ENCODE measurements at places on chromosomes 5 and 9.

DNA sequence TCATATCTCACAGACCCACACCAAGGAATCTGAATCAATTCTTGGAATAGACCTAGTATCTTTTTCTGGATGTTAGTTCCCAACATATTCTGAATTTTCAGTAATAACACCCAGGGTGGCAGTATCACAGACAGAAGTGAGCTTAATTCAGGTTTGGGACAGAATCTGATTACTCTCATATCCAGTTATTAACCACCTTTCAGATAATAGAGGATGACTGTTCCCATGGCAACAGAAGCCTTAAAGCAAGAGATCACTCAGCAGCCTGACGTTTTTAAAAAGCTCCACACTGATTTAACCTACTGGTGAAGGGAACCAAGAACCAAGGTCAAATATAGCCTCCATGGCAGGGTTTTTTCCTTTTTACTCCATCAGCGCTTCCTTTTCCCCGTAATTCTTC is 68.4 kb downstream of the ACTBL2 start:
- no peak for DNase-seq

DNA sequence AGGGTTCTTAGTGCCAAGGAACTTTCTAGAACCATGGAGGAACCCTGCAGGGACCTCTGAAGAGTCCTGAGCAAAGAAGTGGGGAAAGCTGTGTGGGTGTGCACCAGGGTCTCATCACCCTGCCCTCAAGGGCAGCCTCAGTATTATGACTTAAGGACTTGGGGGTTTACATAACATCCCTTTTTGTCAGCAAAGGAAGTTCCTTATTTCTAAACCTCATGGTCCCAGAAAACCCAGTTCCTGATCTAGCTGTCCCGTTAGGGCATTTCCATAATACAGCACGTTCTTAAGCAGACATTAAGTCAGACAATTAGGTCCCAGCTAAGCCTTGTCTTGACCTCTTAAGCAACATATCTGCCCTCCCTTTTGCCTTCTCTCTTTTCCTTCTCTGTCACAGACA is 57.3 kb downstream of the DAPK1 start:
- DNase-seq, result no peak

GRCh38 chr9:119588874-119589744 is 219.9 kb upstream of the BRINP1 start:
- DNase-seq, result no peak

- DNase-seq, result no peak
These were observed 269.9 kb upstream of the MSX2 start for GRCh38 chr5:174454464-174454863.

- DNase-seq, result no peak
These were observed 512.2 kb upstream of the ZNF462 start for GRCh38 chr9:106350777-106351176.

DNA sequence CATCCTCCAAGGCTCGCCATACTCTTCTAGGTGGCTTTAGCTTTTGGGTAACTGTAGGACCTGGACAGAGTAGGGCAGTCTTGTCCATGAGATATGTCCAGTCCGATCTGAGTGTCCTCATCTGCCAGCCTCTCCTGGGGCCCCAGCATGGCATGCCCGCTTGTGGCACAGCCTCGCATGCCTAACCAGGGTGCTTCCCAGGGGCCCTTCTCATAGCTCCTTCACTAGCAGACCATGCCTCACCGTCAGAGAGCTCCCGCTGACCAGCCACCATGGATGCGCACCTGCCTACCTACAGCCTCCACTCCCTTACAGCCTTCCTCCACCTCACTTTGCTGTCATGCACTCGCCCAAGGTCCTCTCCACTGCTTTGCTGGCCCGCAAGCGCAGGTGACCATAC is 60.6 kb upstream of the FNIP1 start:
- no peak for DNase-seq

DNA sequence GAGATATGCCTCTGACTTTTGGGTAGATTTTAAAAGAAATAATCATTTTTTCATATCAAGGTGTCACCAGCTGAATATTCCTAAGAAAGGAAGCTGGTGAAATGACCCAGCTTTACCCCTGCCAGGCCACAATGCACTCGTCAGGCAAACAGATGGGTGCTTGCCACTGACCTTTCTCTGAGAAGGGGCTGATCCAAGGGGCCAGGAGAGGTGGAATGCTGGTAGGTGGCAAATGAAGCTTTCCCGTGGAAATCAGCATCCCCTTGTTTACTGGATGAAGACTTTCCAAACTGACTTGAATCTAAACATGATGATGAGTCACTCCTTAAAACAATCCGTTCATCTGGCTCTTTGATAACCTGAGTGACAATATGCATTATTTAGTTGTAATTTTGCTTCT is 44.3 kb upstream of the PLPP6 start:
- no peak for DNase-seq

DNA sequence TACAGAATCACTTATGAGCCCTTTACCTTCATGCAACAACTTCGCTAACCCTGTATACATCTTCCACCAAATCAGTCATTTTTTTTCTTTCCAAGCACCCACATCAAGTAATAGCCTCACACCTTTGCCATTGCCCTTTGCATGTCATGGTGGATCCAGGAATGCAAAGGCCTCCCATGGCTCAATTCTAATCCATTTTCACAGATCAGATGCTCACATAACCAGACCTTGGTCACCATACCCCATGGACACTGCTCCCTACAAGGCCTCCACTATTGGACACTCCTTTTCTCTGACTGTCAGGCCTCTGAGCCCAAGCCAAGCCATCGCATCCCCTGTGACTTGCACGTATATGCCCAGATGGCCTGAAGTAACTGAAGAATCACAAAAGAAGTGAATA is 179.5 kb downstream of the RASEF start:
- no peak for DNase-seq

DNA sequence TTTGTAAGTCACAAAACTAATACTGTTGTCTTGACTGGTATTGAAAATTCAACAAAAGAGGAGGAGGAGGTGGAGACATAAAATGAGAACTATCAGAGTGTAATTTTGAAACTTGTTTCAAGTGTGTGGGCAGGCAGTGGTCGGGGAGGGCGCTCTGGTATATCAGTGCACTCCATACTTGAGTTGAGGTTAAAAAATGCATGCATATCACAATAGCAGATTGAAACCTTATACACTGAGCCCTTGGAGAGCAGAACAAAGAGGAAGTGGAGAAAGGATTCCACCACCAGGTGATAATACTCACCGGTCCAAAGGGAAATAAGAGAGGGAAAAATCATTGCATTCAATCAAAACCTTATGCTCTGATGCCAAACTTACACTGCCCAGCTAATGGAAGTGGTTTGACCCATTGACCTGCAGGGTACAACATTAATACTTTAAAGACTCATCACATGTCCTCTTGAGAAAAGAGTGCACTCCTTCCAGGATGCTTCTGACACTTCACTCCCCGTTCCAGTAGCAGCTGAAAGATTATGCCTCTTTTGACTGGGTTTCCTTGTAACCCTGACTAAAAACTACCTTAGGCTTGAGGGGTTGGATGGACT is 79.5 kb upstream of the FAM169A start:
- DNase-seq, result no peak

DNA sequence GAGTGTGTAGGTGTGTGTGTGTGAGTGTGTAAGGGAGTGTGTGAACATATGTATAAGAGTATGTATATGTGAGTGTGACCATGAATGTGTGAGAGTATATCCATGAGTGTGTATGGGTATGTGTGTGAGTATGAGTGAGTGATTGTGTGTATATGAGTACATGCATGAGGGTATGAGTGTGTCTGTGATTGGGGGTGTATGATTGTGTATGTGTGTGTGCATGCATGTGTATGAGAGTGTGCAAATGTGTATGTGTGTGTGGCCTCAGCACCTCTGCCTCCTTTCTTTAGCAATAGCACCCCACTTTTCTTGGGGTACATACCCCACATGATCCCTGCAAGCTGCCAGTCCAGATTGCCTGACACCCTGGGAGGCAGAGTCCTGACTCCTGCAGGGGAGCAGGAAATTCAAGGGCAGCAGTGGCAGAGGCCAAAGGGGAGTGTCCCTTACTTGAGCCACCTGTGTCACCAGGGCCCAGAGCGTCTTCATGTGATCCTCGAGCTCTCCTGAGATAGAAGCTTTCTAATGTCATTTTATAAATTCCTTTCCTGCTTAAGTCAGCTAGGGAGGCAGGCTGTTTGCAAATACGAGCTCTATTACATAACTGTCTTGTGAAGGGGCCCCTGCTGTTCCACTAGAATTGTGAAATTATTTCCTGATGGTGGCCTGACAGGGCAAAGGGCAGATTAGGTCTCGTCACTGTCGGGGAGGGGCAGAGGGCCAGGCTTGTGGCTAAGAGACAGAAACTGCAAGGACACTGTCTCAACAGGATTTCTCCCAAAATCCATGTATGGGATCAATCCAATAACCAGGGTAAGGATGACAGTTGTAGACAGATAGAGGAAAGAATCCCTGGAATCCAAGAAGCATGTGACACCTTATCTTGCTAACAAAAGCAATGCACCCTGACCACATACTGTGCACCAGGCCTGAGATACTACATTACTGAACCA is 389.1 kb downstream of the GADD45G start:
- no peak for DNase-seq

All from stimulated activated CD8-positive, alpha-beta memory T cell treated with anti-CD3 and anti-CD28 coated beads, Interleukin-2, amount 100 ng/mL, for 1 hour (primary cell).